Dorsolateral prefrontal cortex (tissue), 122 donors: ENCODE measurements at places on chromosomes 4 and X.

DNA sequence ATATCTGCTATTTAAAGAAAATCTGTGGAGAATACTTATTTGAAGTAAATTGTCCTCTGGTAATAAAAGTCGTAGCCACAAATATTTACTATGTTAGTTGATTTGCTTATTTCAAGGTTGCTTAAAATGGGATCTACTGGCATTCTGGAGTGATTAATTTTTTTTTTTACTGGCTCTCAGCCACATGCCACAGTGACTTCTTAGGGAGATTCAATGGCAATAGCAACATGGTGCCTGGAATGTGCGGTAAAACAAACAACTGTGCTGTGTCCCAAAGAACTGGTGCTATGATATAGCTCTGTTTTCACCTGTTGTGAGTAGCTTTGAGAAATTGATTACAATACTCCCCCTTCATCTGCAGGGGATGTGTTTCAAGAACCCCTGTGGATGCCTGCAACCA is 324.3 kb downstream of the GPAT3 start:
- no peak for DNase-seq

- no peak for DNase-seq
Observed at GRCh38 chrX:24494647-24495075, 29.6 kb downstream of the PDK3 start.

DNA sequence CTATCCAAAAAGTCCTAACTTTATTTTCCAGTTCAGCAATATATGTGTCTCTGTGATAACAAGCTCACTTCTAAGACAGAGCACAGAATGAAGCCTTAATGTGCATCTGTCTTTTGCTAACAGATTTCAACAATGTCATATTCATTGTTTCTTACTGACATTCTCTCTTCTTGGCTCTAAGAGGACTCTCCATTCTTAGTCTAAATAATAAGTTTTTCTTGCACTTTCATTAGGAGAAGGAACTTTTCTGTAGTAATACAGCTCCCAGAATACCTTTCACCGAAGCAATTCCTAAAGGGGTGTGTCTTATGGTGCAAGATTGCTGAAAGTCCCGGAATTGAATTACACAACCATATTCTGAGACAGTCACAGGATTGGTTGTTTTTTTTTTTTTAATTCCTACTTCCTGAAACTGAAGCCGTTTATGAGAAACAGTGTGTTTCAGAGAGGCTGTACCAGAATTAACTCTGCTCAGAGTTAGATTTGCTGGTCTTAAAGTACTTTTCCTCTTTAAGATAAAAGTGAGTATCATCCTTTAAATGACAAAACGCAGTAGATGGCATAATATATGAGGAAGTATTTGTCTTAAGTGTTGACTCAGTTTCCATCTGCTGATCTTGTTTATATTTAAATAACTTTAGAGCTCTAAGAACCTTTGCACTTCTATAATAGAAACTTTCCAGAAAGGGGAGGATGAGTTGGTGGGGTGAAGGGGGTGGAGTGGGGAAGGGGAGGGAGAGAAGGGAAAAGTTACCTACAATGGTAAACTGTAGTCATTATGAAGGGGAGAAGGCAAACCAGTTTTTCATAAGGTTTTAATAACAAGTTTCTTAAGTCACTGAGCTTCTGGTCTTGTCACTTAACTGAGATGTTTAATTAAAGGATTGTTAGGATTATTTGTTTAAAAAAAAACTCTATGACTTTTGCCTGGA is at the start of gene ALPK1:
Gene ALPK1, plus strand, starts transcription at position 421 of the 932 bp plus-strand sequence.
- no peak for DNase-seq

- DNase-seq = no peak
Observed at GRCh38 chrX:136694431-136695087, 46.6 kb downstream of the CD40LG start.

- no peak for DNase-seq
Observed at GRCh38 chrX:12979616-12980015, 4.7 kb downstream of the TMSB4X start.

- DNase-seq = peak; percentile 56
Observed at GRCh38 chr4:104491481-104492182, 3.1 kb downstream of the CXXC4 start.

DNA sequence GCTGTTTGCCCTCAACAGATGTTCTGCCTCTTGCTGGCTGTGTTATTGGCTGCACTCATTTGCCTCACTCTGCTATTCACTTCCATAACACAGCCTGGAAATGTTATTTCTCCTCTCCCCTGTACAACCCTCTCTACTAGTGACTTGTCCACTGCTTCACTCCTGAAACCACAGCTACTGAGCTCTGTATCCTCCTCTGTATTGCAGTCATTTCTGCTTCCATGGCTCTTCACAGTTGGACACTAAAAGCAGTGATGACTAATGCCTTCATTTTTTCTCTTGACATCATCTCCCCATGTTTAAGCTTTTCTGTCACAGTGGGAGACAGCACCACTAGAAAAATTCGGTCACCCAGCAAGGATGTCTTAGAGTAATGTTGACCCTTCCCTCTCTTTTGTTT is 123.0 kb upstream of the PPP1R2C start:
- DNase-seq = no peak

- DNase-seq = no peak
Observed at GRCh38 chr4:164779811-164780216, 25.9 kb downstream of the SMIM31 start.

GRCh38 chrX:12352922-12353321 is 214.6 kb downstream of the FRMPD4 start:
- no peak for DNase-seq

DNA sequence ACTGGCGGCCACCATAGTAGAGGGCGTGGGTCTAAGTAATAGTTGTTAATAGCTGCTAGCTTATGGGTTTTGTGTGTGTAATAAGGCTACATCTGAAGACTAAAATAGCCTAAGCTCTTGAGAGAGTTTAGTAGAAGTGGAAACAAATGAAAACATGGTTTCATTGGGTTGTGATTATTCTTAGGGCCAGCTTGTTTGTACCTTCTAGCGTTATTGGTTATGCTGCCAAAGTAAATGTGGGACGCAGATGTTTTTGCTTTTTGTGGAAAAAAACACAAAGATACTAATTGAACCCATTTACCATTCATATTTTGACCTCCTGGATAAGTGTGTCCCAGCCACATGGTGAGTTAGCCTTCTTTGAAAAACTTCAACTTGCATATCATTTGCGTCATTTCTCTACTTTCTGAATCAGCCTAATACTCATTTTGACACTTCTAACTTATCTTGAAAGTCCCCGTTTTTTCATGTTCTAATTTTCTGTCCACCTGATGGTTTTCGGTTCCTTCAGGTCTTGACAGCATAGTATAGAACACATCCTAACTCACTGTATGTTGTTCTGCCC is 305.3 kb downstream of the FRMPD4 start:
- DNase-seq = no peak

- DNase-seq = no peak
Observed at GRCh38 chr4:19386786-19387185, 864.9 kb upstream of the SLIT2 start.

DNA sequence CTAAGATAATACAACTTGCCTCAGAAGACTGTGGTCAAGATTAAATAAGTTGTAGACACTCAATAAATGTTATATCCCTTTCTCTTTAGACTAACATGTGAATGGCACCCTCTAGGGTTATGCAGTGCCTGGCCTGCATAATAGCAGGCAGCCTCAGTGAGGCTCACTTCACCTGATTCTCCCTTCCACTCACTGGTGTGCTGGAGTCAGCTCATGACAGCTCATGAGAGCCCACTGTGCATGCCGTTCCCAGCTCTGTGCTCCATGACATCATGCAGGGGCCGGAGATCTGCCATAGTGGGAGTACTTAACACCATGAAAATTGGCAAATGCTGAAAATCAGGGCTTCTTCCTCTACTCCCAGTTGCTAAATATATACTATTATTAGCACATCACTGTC is 64.5 kb downstream of the TEC start:
- no peak for DNase-seq

GRCh38 chrX:97685753-97686152 is 802.0 kb downstream of the RPA4 start:
- DNase-seq = peak; percentile 18

DNA sequence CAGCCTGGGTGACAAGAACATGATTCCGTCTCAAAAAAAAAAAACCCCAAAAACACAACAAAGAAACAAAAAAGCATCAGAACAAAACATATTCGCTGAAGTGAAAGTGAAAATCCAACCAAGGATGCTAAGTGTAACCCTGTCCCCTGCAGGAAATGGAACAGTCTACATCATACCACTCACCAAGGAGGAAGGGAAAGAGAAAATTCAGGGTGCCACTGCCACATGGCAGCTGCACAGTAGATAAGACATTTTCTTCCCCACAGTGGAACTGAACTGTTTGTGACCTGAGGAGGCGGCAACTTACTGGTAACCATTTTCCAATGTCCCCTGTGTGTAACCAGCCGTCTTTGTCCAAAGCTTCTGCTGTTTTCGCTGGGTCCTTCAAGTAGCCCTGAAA is 28.2 kb upstream of the CENPU start:
- DNase-seq = no peak

GRCh38 chr4:41145571-41146078 is 68.7 kb downstream of the APBB2 start:
- DNase-seq = peak; percentile 72

- DNase-seq = no peak
Observed at GRCh38 chrX:110037178-110037577, 34.3 kb downstream of the TMEM164 start.

DNA sequence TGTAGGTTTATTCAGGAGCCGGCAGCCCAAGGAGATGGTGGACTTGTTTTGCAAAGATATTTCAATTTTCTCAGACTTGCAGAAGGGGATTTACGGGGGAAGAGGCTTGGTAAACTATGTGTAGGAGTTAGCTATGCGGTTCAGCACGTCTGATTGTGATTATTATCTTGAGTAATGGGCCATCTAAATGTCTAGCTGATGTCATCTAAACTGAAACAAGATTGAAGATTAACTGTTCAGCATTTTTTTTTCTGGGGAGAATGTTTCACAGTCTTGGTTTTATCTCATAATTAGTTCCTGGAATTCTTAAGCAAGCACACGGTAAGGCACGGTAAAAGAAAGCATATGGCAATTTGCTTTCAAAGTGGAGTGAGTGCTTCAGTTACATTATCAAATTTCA is 207.3 kb upstream of the CXorf51B start:
- no peak for DNase-seq

GRCh38 chr4:64192731-64193412 is 216.4 kb downstream of the TECRL start:
- DNase-seq = no peak

GRCh38 chrX:147875866-147876596 is 35.7 kb upstream of the FMR1 start:
- no peak for DNase-seq

- DNase-seq = no peak
Observed at GRCh38 chr4:142493255-142494110, 352.6 kb downstream of the INPP4B start.

GRCh38 chr4:125735102-125735501 is 420.3 kb downstream of the FAT4 start:
- no peak for DNase-seq

GRCh38 chr4:3389233-3390215 is 52.2 kb upstream of the HGFAC start:
- no peak for DNase-seq

DNA sequence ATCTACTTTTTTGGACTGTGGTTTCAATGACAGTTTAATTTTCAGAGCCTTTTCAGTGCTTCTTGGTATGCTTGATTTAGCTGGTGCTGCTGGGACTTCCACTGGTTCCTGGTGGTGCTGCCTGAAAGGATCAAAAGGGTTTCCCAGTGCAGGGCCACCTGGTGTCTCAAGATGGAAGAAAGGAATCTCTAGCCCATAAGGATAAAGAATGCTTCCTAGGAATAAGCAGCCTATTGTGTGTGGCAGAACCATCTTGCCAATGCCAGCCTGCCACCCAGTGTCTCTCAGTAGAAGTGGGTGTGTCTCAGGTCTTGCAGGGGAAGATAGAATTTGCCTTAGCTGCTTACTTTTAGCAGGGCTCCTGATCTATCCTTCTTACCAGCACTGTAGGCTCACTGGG is 15.0 kb upstream of the RAI2 start:
- no peak for DNase-seq

- no peak for DNase-seq
Observed at GRCh38 chr4:152938237-152938947, 2.3 kb downstream of the FHDC1 start.

GRCh38 chr4:181957088-181957487 is 286.1 kb upstream of the TENM3 start:
- DNase-seq = no peak

- DNase-seq = no peak
Observed at GRCh38 chr4:95693594-95693993, 144.8 kb upstream of the UNC5C start.

DNA sequence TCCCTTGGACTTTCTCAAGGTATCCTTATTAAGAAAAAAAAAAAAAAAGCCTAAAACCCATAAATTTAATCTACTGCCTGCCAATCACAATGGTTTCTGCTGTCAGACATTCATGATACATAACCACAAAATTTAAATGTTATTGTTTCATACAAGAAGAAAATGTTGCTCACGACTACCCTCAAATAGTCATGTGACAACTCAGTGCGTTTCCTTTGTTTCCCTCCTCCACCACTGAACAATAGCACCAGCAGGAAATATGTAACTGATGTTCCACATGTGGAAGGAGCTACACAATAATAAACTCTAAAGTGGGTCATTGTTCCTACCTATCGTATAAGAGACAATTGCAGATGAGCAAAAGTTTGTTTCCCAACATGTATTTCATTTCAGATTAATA is 244.1 kb upstream of the EDNRA start:
- no peak for DNase-seq

DNA sequence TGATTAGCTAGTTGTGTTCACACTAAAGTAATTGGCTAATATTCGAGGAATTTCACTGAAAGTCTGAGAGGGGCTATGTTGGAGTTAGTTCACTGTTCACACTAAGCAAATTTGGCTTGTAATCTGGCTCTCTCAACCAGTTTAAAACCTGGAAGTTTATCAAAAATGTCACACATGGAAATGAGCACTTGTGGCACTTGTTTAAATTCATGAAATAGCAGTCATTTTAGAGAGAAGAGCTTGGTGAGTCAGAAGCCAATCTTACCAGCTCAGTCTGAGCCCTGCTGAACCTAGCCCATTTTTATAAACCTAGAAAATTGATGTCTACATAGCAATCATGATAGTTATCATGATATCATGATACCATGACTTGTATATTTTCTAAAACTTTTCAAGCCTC is 90.7 kb upstream of the JADE1 start:
- DNase-seq = no peak

GRCh38 chrX:131841496-131842437 is 181.3 kb upstream of the STK26 start:
- no peak for DNase-seq
